Stimulated activated CD4-positive, alpha-beta T cell treated with anti-CD3 and anti-CD28 coated beads, Interleukin-1b, Interleukin-23, amount 100 ng/mL, for 1 hour (primary cell): ENCODE measurements at places on chromosomes 1 and 21.

DNA sequence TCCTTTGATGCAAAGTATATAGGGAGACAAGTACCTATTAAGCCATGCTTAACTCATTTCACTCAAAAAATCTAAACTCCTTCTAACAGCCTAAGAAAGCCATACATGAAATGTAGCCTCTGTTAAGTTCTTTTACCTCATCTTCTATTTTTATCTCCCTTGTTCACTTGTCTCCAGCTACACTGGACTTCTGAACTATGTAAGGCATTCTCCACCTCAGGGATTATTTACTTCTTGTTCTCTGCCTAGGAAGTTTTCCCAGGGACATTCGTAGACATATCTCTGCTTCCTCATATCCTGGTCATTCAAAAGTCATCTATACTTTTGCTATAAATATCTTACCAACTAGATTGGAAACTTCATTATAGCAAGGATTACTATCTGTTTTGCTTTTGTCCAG lies 96.9 kb downstream of the COP1 start:
- DNase-seq: no peak

- no peak for DNase-seq
These were observed 264.2 kb downstream of the NPHP4 start for GRCh38 chr1:5727871-5728643.

DNA sequence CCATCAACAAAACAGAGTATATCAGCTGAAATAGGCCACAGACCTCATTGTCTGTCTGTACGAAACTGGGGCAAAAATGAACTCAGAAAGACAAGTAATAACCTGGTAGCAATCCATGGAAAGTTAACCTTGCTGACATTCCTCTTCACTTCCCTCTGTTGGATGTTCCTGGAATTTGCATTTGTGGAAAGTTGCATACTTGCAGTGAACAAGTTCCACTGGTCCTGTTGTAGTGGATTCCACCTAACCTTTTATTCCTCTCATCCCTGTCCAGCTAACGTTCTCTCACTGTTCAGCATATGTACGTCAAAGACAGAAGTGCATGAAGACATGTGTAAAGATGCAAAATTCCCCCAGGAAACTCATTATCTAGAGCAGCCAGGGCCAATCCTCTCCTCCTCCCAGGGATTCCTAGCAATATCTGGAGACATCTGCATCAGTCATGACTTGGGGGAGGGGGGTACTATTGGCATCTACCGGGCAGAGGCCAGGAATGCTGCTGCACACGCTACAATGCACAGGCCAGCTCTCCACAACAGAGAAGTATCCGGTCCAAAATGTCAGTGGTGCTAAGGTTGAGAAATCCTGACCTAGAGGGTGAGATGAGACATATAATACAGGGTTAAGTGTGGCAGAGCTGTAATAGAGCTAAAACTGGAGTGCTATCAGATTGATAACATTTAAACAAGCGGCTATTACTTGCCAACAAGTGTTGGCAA lies 8.2 kb downstream of the LPAR3 start:
- DNase-seq: no peak

- no peak for DNase-seq
These were observed 17.5 kb downstream of the LRRC71 start for GRCh38 chr1:156937883-156938282.

DNA sequence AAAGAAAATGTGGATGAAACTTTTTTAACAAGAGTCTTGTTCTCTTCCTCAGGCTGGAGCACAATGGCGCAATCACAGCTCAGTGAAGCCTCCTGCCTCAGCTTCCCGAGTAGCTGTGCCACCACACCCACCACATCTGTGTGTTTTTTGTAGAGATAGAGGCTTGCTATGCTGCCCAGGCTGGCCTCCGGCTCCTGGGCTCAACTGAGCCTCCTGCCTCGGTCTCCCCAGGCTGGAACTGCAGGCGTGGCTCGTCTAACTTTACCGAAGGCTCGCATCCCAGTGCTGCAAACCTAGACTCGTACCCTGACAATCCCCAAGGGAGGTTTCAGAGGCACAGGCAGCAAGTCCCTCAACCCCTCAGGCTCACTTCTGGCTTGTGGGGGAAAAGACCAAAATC lies 14.5 kb downstream of the SSU72 start:
- DNase-seq: no peak

DNA sequence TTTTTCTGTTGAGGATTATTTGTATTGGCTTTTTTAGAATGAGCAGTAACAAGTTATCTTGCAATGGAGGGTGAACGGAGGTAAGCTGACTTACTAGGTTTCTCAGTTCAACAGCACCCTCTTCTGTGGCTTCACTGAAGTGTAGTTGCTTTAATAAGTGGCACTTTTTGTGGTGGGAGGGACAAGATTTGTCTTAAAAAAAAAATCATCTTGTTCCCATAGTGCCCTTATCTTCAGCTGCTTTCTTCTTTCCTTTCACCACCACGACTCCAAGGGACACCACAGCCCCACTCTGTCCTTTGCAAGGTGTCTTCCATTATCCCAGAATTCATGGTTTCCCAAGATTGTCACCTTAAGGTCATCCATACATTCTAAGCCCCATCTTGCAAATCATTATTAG lies 92.9 kb downstream of the PIGK start:
- no peak for DNase-seq

DNA sequence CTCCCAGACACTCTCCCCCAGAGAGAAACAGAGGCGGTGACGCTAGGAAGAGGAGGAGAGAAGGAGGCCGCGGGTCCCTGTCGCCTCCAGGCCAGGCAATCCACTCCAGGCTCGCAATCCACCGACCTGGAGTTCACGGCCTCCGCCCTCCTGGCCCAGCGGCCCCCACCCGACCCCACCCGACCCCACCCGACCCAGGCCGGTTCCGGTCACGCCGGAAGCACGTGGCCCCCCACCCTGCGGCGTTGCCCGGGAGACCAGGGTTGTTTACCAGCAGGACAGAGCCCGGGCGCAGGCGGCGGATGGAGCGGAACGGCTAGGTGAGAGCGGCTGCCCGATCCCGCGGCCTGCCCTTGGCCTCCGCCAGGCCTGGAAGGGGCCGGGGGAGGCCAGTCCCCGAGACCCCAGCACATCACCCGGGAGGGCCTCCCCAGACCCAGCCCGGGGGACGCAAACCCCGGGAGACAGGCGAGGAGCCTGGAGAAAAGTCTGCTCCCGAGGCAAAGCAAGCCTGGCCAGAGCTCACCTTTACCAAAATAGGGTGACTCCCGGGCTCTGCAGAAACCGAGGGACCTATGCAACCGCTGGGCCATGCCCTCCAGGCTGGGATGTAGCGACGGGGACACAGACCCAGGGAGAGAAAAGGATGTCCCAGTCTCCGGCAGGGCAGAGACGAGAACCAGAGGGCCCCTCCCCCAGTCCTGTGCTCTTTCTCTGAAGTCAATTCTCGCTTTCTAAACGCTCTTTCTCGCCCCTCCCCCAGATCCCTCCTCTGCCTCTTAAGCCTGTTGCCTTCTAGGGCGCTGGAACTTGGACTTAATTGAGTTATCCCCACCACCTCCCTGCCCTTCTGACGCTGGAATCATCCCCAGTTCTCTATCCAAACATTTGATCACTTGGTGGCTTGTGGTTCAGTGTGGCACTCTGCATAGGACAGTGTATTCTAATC lies at the start of the genes PLA2G2C and UBXN10:
PLA2G2C (minus strand) TSS at position 685 of the 949 bp plus-strand sequence. CDS start 9,155 bp downstream, outside the sequence.
UBXN10 (plus strand) TSS at position 263 of the 949 bp plus-strand sequence. CDS start 4,466 bp downstream, outside the sequence.
- peak; percentile 45 for DNase-seq

- no peak for DNase-seq
These were observed 112.9 kb downstream of the CDC7 start for GRCh38 chr1:91613595-91613994.
